ENCODE measurements at places on chromosomes 6 and 20. TPM values are rescaled to one million over a fixed set of nuclear protein-coding genes. Genes with fewer than 3 reads are reported as not detected.

DNA sequence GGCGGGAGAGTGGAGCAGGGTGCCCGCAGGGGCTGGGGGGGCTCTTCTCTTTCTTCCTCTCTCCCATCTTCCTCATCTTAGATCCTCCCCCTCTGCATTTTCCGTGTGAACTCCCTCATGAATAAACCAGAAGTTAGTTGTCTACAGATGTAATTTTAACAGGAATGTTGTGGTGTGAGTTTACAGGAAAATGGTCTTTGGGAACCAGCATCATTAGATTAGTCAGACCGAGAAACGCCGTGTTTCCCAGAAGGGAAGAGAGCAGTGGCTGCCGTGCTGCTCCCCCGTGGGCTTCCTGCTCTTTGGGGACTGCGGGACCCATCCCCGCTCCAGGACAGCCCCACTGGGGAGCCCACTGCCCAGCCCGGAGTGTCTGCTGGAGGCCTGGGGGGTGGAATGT, 3.4 kb downstream of the MYT1 start:
- no peak overlapping the region for H3K27ac ChIP-seq
- peaks cover 74% of the 10 kb centered on the region for H3K27me3 ChIP-seq
- DNase-seq = no peak
- H3K36me3 ChIP-seq = no peaks in the 10 kb centered on the region
- no peak overlapping the region for H3K4me3 ChIP-seq
- H3K4me1 ChIP-seq = no peaks in the 10 kb centered on the region

DNA sequence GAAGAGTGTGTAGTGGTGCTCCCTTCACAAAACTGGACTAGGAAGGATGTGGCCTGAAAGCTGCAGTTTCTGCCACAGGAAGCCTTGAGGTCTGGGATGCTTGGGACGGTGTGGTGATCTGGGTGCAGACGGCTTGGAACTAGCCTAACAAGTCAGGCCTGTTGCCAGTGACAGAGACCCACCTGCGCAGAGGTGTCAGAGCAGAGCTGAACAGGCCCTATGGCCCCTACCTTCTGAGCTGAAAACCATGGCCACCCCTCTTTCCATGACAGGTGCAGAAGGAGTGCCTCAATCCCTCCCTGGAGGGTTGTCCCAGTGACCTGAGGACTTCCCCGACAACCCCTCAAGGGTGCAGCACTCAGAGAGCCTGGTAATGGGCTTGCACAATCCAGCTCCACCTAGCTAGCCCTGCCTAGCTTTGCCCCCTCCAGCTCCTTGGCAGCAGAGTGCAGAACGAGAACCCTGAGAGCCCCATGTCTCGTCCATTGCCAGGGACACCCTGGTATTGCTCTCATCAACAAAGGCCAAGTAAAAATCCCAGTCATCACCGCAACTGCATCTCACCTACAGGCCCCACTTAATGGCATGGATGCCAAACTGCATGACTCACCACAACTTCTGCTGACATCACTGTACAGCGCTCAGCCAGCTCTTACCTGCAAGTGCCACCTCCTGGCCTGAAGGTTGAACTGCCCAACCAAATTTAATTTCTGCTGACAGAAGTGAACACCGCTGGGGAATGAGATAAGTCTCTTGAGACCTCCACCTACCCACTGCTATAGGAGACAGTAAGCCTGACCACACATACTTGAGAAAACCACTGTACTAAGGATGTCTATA, 563.1 kb downstream of the TFAP2A start:
- H3K36me3 ChIP-seq = no peaks in the 10 kb centered on the region
- no peak for DNase-seq
- H3K27ac ChIP-seq = no peak overlapping the region
- H3K4me3 ChIP-seq = no peak overlapping the region

- no peaks in the 10 kb centered on the region for H3K4me1 ChIP-seq
- H3K27ac ChIP-seq = no peak overlapping the region
- no peak for DNase-seq
- no peak overlapping the region for H3K4me3 ChIP-seq
- H3K27me3 ChIP-seq = no peaks in the 10 kb centered on the region
- no peaks in the 10 kb centered on the region for H3K36me3 ChIP-seq
These were observed 242.1 kb downstream of the PRKN start for GRCh38 chr6:162485464-162485863.

DNA sequence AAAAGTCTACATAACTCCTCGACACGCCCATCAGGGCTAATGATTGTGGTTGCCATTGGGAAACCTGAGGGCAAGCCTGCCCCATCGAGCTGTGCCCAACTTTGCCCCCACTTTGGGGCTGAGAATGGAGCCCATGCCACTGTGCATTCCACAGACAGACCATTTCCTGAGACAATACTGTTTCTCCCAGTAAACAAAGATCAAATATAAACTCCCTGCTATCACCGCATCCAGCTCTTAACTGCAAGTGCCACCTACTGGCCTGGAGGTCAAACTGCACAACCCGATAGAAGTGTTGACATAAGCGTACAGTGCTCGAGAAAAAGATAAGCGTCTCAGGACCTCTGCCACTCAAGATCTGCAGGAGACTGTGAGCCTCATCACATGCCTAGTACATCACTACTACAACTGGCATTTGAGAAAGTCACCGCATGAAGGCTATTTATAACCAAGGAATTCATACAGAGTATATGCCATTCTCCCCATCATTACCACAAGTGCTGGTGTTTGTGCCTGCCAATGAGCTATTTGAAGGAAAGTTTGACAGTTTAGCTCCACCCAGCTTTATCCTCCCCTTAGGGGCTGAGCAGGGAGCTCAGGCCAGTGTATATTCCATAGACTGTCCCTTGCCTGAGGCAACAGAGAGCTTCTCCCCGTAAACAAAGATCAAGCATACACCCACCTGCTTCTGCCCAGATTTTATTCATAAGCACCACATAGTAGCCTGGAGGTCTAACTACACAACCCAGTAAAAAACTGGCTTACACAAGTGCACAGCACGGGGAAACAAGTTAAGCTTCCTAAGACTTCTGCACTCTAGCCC, 4.5 kb upstream of the DEFB126 start:
- H3K4me1 ChIP-seq = no peaks in the 10 kb centered on the region
- H3K36me3 ChIP-seq = no peaks in the 10 kb centered on the region
- peaks cover 2% of the 10 kb centered on the region for H3K27me3 ChIP-seq
- no peak overlapping the region for H3K4me3 ChIP-seq

DNA sequence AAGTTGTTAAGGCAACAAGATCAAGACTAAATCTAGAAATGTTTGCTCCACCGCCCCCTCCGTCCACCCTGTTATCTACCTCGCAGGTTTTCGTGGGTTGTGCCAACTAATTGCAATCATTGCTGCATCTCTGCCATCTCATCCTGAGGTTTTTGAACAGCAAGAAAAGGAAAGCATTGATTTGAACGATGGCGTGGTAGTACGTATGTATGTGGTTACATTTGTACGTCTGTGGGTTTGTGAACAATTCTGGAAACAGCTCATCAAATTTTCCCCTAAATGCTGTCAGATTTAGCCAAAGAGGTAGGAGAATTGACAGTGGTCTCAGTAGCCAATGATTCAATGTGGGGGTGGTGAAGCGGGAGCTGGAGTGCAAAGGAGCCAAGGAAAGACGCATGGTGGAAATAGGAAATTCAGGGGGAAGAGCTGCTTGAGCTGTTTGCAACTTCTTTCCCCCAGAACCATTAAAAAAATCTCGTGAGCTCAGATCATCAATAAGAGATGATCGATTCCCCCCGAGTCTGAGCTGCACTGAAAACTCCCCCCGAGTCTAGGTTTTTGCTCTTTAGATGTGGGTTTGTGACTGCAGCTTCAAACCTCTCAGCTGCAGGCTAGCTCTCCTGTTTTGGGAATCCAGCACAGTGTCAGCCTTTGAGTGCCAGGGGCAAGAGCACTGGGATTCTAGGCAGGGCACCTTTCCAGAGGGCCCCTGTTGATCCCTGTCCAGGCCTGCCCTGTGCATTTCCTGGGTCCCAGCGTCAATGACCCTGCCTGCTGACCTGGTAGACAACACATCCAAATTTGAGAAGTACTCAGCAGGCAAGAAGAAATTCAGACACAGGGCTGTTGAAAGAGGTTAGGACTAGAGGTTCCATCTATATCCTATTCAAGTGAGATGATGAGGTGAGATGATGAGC, 72.6 kb upstream of the LY86 start:
- peaks cover 9% of the 10 kb centered on the region for H3K4me1 ChIP-seq
- peaks cover 24% of the 10 kb centered on the region for H3K27me3 ChIP-seq
- H3K4me3 ChIP-seq = no peak overlapping the region
- no peak overlapping the region for H3K27ac ChIP-seq

GRCh38 chr6:168606722-168607121, 165.7 kb downstream of the SMOC2 start:
- no peak overlapping the region for H3K27ac ChIP-seq
- H3K36me3 ChIP-seq = no peaks in the 10 kb centered on the region
- H3K27me3 ChIP-seq = peaks cover 16% of the 10 kb centered on the region
- no peaks in the 10 kb centered on the region for H3K4me1 ChIP-seq

DNA sequence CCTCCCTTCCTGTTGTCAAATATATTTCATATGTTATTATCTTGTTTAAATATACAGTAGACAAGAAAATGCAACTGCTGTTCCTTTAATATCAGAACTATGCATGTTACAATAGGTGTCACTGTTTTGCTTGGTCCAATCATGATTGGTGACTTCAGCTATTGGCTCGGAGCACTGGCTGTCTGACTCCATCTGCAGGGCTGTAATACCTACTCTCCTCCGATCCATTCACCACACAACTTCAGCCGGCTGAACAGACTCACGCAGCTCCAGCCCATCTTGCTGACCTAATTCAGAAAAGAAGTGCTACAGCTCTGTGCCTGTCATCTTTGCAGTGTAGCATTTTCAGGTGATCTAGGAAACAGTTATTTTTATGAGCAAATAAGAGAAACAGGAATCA, at the start of gene BTBD3:
Gene BTBD3 (plus strand): TSS at position 231 of the 400 bp plus-strand sequence. CDS start 383 bp downstream, outside the sequence.
- no peak for DNase-seq

GRCh38 chr6:113995634-113996033, 24.7 kb upstream of the HDAC2 start:
- H3K4me1 ChIP-seq = no peaks in the 10 kb centered on the region
- no peaks in the 10 kb centered on the region for H3K27me3 ChIP-seq
- no peak overlapping the region for H3K4me3 ChIP-seq
- H3K36me3 ChIP-seq = no peaks in the 10 kb centered on the region
- DNase-seq = no peak

DNA sequence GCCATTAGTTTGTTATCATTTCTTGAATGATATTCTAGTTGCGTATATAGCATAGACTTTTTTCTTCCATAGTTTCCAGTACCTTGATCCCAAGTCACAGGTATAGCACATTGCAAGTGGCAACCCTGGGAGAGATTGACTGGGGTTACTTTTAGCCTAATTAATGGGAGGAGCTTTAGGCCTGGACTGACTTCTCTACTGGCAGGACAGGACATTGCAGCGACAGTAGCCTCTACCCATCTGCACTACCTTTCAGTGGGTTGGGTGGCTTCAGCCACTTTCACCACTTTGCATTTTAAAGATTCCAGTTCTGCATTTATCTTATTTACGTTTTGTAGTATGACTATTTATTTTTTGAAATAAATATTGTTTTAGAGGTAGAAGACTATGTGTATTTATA, 320.3 kb downstream of the RIMS1 start:
- no peak overlapping the region for H3K27ac ChIP-seq
- no peaks in the 10 kb centered on the region for H3K36me3 ChIP-seq
- no peaks in the 10 kb centered on the region for H3K27me3 ChIP-seq
- H3K4me3 ChIP-seq = no peak overlapping the region
- no peak for DNase-seq
- no peaks in the 10 kb centered on the region for H3K4me1 ChIP-seq

DNA sequence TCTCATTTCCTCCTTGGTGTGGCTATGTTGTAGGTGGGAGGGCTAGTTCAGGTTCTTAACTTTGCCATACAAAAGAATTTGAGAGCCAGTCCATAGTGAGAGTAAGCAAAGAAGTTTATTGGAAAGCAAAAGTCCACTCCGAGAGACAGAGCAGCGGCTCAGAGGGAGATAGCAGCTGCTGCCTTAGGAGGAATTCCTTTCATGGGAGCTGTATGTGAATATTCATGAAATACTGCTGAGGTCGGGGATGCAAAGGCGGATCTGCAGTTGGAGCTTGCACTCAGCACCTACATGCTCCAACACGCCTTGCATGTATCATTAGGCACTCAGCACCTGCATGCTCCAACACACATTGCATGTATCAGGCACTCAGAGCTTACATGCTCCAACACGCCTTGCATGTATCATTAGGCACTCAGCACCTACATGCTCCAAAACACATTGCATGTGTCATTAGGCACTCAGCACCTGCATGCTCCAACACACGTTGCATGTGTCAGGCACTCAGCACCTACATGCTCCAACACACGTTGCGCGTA, 54.9 kb downstream of the CDH4 start:
- H3K36me3 ChIP-seq = no peaks in the 10 kb centered on the region
- H3K4me1 ChIP-seq = no peaks in the 10 kb centered on the region
- H3K27me3 ChIP-seq = peaks cover 4% of the 10 kb centered on the region

DNA sequence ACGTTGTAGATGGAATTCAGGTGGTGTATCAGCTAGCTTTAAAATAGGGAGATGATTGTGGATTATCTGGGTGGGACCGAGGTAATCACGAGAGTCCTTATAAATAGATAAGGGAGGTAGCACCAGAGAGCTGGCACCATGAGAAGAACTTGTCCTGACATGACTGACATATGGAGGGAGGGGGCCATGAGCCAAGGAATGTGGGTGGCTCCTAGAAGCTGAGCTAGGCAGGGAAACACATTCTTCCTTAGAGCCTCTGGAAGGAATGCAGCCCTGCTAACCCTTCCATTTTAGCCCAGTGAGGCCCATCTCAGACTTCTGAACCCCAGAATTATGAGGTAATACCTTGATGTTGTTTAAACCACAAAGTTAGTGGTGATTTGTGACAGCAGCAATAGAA, 321.1 kb upstream of the SULF2 start:
- H3K27me3 ChIP-seq = no peaks in the 10 kb centered on the region
- no peak overlapping the region for H3K27ac ChIP-seq
- no peak overlapping the region for H3K4me3 ChIP-seq
- no peaks in the 10 kb centered on the region for H3K4me1 ChIP-seq
- no peaks in the 10 kb centered on the region for H3K36me3 ChIP-seq

DNA sequence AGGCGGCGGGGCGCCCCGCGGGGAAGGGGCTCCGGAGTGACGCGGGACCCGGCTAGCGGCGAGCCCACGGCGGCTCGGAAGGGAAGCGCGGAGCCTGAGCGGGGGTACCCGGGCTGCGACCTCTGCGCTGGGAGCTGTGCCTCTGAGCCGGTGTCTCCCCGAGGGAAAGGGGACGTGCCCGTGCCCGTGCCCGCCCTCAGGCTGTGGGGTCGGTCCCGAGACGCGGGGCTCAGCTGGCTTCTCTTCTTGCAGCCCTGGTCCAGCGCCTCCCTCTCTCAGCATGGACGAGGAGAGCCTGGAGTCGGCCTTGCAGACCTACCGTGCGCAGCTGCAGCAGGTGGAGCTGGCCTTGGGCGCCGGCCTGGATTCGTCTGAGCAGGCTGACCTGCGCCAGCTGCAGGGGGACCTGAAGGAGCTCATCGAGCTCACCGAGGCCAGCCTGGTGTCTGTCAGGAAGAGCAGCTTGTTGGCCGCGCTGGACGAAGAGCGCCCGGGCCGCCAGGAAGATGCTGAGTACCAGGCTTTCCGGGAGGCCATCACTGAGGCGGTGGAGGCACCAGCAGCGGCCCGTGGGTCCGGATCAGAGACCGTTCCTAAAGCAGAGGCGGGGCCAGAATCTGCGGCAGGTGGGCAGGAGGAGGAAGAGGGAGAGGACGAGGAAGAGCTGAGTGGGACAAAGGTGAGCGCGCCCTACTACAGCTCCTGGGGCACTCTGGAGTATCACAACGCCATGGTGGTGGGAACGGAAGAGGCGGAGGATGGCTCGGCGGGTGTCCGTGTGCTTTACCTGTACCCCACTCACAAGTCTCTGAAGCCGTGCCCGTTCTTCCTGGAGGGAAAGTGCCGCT, 686 bp downstream of the ZGPAT start:
- H3K4me1 ChIP-seq = peaks cover 51% of the 10 kb centered on the region
- peak overlapping the region; percentile 82 for H3K4me3 ChIP-seq
- no peaks in the 10 kb centered on the region for H3K27me3 ChIP-seq
- H3K27ac ChIP-seq = peak overlapping the region; percentile 2
- no peak for DNase-seq

The FRK gene
- total RNA-seq = 0.03 TPM

The LY6G5B gene
- total RNA-seq = 44.2 TPM

The SLC17A1 gene
- total RNA-seq = not detected
